ENCODE measurements at places on chromosomes 11 and 22. TPM values are rescaled to one million over a fixed set of nuclear protein-coding genes. Genes with fewer than 3 reads are reported as not detected.

Gene CCDC87
- total RNA-seq, result 0.58 TPM

Gene GRM5
- total RNA-seq, result 0.17 TPM

Gene LIF
- total RNA-seq, result 112 TPM

Gene ART1
- total RNA-seq, result not detected

Gene BIK
- 28.5 TPM for total RNA-seq

Gene GPR137
- 21.9 TPM for total RNA-seq

Gene DESI1
- total RNA-seq, result 31.2 TPM

Gene OR52I1
- total RNA-seq, result not detected

Gene ASCC2
- 41.7 TPM for total RNA-seq

Measured in kidney epithelial cell (primary cell).